Testis (tissue), 5 donors: ENCODE measurements at places on chromosomes 13 and 19. TPM values are rescaled to one million over a fixed set of nuclear protein-coding genes. Genes with fewer than 3 reads are reported as not detected.

GRCh38 chr19:14497228-14497921, 1.4 kb upstream of the GIPC1 start:
- no peak for DNase-seq

GRCh38 chr19:19514881-19515641, at the start of gene TSSK6:
TSS of gene TSSK6 (minus strand) at chr19:19515548. CDS start at chr19:19515427, 121 bp downstream.
- DNase-seq, result no peak

DNA sequence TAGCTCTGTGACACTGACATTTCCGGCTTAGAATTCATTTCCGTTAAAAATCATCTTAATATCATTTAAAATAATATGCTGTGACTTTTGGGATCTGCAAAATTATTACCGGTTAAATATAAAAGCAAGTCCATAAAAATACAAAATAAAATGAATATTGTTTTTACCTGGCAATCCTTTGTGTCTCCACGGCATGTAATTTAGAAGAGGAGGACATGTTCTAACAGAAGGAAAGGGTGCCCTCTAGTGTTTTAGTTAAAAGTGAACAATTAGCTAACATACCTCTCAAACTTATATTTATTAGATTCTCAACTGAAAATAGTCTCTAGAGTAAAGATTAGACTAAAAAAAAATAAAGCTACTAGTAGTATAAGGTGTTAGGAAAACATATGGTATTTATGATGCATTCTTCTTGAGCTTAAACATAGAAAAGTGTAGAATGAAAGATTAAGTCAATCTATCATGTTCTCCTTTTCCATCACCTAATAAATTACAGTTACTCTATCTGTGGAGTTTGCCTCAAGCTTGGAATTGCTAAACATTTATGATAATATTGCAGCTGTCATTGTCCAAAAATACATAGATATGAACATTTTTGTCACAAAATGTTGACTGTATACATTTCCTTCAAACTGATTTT, 676.7 kb upstream of the SPRY2 start:
- DNase-seq, result no peak

GRCh38 chr19:10871711-10872545, 575 bp downstream of the CARM1 start:
- DNase-seq, result peak; percentile 37

GRCh38 chr19:1141944-1142343, 32.1 kb downstream of the SBNO2 start:
- no peak for DNase-seq

DNA sequence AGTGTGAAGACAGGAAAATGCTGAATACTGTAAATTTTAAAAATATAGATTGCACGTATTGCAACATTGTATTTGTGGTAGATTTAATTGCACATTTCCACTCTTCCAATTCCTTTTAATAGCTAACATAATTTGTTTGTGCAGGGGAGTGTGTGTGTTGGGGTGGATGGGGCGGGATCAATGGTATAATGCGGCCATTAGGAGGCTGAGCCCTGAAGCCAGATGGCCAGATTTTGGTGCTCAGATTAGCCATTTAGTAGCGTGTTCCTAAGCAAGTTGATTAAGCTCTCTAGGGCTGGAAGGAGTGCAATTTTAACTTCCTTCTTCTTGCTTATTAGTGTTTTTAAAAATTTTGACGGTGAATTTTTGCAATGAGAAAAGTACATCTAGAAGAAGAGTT, 5.8 kb downstream of the OXGR1 start:
- DNase-seq, result no peak

GRCh38 chr13:111904701-111905608, 162.0 kb upstream of the SOX1 start:
- DNase-seq, result peak; percentile 41

GRCh38 chr19:35179830-35180229, 25.3 kb downstream of the FXYD5 start:
- no peak for DNase-seq

DNA sequence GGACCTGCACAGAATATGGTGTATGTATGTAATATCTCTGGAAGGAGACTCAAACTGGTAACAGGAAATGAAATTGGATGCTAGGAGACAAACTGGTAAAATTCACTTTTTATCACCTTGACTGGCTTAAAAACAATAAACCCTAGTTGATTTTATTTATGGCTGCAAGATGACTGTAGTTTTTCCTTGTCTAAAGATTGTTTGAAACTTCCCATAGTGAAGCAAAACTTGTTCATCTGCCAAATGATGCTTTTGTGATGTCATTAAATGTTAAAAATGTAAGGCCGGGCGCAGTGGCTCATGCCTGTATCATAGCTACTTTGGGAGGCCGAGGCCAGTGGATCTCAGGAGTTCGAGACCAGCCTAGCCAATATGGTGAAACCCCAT, 2.5 kb upstream of the ECH1 start:
- DNase-seq, result no peak

DNA sequence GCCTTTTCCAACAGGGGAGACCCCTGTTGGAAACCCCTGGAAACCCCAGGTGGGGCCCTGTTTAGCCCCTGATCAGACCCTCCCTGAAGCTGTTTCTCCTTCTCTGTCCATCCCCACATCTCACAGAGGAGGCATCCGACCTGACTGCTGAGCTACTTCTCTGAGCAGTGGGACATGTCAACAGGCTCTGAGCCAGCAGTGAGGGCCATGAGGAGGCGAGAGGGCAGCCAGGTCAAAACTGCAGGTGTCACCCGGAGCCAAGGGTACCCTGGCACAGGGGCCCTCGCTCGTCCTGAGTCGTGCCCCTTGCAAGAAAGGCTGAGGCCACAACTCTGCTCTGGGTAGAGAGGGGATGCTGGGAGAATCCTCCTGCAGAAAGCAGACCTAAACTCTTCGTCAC, 13.6 kb downstream of the PEPD start:
- DNase-seq, result no peak

DNA sequence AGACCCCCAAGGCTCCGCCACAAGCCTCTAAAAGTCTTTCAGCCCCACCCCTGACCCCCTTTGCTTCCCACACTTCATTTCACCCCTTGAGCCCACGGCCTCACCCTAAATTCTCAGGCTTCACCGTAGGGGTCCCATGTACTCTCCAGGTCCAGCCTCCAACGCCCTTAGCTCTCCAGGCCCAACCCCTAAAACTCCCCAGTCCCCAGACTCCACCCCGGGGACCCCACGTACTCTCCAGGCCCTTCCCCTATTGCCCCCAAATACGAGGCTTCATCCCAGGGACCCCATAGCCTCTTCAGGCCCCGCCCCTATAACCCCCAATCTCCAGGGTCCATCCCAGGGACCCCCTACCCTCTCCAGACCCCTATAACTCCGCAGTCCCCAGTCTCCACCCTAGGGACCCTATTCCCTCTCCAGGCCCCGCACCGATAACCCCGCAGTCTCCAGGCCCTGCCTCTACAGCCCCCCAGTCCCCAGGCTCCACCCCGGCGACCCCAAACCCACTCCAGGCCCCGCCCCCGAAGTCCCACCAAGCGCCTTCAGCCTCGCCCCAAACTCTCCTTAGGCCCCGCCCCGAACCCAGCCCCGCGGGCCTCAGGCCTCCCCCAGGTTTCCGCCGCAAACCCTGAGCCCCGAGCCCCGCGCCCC, 619 bp downstream of the MED16 start:
- DNase-seq, result no peak

- DNase-seq, result no peak
Observed at GRCh38 chr13:107743983-107744382, 471.4 kb downstream of the LIG4 start.

DNA sequence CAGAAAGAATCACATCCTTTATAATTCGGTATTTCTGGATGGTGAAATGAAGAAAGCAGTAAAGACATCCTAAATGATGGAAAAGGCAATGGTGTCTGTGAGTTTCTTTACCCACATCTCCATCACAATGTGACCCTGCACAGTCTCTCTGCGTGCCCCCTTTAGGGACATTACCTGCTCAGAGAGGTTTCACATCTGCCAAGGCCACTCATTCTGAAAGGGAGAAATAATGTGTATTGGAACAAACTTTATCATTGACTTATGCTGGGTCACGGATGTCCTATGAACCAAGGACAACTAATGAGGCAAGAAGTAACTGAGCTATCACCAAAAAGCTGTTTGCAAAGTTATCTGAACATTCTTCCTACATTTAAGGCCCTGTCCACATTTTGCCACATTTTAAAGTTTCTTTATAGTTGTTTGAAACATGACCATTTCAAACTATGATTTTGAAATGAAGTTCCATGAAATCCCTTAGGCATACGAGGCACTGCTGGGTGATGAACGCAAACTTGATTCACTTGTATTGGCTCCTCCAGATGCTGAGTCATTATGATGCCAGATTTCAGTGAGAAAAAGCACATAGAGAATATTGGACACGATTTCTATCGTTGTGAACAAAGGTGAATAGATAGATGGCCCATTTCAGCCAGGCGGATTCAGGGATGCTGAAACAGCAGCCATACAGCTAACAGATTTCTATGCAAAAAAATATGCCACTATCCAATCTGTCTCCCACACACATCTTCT, 63.5 kb upstream of the HMGB1 start:
- no peak for DNase-seq

DNA sequence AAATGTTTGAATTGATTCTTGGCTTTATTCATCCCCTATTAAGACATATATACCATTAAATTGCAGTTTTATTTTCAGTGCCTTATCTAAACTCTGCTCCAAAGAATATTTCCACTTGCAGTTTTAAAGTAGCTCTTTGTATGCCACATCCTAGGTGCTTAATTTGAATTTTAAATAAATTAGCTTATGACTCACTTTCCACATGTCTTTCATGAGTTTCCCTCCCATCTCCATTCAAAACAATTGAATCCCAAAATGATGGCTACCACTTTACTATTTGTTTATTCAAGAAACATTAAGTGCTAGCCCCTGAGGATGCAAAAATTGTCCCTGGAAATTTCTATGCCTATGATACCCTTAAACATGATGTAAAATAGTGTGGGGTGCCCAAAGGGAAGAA, 19.5 kb downstream of the PCDH20 start:
- DNase-seq, result no peak

DNA sequence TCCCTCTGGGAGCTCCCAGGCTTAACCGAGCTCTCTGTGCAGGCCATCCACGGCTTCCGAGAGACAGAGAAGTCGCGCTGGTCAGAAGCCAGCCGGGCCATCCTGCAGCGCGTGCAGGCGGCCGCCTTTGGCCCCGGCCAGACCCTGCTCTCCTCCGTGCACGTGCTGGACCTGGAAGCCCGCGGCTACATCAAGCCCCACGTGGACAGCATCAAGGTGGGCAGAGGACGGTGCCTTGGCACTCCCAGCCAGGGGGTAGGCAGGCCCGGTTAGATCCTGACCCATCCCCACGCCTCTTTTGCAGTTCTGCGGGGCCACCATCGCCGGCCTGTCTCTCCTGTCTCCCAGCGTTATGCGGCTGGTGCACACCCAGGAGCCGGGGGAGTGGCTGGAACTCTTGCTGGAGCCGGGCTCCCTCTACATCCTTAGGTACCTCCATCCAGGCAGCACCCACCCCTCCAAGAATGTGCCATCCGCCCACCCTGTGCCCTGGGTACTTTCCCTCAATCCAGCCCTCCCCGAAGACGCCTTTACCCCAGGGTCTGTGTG, 1.5 kb downstream of the PSPN start:
- DNase-seq, result no peak

GRCh38 chr19:50500060-50500752, 10.8 kb downstream of the JOSD2 start:
- no peak for DNase-seq

DNA sequence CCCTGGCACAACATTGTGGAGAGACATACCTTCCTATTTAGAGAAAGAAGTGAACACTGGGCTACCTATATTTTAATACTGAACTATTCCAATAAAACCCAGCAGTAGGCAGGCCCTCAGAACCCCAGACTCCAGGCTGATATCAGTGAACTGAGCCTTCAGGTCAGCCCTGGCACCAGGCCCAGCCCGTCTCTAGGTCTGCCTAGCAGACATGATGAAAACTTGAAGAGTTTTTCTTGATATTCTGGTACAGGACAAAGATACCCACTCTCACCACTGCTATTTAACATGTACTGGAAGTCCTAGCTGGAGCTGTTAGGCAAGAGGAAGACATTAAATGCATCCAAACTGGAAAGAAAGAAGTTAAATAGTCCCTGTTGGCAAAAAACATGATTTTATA, 396.6 kb upstream of the SPRY2 start:
- no peak for DNase-seq

DNA sequence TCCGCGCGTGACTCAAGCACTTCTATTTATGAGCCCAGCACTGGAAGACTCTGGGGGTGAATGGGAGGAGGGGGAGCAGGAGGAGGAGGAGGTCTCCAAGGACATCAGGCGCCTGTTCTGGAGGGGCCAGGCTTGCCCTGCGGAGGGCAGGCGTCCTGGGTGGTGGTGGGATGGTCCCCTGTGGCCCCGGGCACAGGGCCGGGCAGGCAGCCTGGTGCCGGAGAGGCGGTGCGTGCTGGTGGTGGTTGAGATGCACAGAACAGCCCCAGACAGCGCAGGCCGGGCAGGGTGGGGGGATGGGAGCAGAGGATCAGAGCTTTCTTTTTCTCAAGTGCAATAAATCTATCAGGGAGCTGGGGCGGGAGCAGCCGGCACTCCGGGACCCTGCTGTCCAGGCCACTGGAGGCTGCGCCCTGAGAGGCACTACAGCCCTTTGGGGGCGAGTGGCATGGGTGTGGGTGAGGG, 14.0 kb downstream of the NKPD1 start:
- DNase-seq, result no peak

DNA sequence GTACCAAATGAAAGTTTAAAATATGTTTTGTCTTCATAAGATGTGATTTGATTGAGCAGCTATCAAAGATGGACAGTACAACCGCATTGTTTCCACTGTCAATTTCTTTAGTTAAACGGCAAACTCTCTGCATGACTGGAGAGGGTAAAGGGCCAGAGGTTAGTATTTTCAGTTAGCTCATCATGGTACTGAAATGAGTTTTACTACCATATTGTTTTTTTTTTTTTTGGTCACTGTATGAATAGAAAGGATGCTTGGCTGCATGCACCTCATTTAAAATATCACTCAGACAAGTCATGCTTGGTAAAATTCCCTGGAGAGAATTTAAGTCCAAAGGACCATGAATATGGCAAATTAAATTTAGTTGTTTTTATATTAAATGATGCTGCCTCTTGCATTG, 942.1 kb upstream of the SPRY2 start:
- no peak for DNase-seq

Gene LGALS14
- not detected for polyA plus RNA-seq

Gene ZNF763
- 7.6 TPM for polyA plus RNA-seq

Gene HIF3A
- polyA plus RNA-seq, result 3.8 TPM

Gene MCF2L
- 5.0 TPM for polyA plus RNA-seq

Gene GRIN2D
- 1.4 TPM for polyA plus RNA-seq

Gene TBXA2R
- 1.8 TPM for polyA plus RNA-seq

Gene C19orf38
- 19.3 TPM for polyA plus RNA-seq

Gene LILRA2
- polyA plus RNA-seq, result 2.6 TPM

Gene MPV17L2
- 11.2 TPM for polyA plus RNA-seq

Gene LRRC63
- 7.0 TPM for polyA plus RNA-seq
